Activated CD8-positive, alpha-beta memory T cell treated with anti-CD3 and anti-CD28 coated beads for 1 hour (primary cell): ENCODE measurements at places on chromosomes 16 and 17.

- DNase-seq, result no peak
These were observed at the start of gene NOD2 for GRCh38 chr16:50692999-50693781. Gene NOD2 (plus strand): TSS chr16:50693606. CDS start chr16:50699496, 5,890 bp downstream.

GRCh38 chr17:2028737-2029136 lies 1.2 kb upstream of the DPH1 start:
- DNase-seq, result no peak

GRCh38 chr17:67372751-67373150 lies 4.3 kb upstream of the PITPNC1 start:
- no peak for DNase-seq

GRCh38 chr17:12928736-12929135 lies 89.1 kb downstream of the ELAC2 start:
- DNase-seq, result no peak

DNA sequence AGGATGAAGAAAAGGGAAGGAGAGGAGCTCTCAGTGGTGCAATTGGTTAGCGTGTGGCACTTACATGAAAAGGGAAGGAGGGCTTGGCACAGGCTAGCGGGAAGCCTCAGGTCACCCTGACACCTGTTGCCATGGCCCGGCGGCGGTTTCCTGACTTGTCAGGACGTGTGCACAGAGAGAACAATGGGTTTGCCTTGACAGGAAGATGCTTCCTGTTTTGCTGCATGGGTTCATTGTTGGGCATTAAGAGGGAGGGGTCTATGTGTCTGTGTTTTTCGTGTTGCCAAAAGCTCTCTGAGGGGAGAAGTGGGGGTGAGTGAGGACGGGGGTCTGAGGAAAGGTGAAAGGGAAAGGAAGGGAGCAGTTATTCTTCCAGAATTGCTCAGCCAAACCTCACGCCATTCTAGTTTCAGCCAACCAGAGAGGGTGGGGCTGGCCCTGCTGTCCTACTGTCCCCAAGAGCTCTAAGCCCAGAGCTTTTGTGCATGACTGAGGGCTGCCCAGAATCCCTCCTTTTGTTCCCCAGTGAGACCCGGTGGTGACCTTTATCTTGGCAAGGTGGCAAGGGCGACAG lies 17.1 kb upstream of the CCR7 start:
- no peak for DNase-seq

DNA sequence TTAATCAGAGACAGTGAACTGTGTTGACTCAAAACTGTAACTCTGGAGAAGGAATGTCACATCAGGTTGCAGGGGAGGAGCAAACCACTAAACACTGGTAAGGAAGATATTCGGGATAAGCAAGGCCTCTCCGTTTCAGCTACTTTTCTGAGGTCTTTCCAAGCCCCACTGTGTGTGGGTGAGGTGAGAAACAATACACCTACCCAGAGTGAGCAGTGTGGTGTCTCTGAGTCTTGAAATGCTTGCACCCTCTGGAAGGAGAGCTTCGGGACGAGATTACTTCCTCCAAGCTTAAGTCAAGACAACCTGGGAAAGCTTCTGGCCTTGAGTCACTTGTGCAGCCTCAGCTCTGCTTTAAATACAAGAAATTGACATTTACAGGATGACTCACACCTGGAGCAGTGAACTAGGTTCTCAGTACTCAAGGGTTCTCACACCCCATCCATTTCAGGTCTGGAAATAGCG lies 2.5 kb upstream of the MAP3K14 start:
- DNase-seq, result no peak

GRCh38 chr17:76446449-76447231 lies 6.3 kb downstream of the UBE2O start:
- DNase-seq, result no peak

- DNase-seq, result no peak
These were observed 14.7 kb downstream of the CCR7 start for GRCh38 chr17:40550608-40551007.

- DNase-seq, result no peak
These were observed 5.0 kb downstream of the KCNH6 start for GRCh38 chr17:63528183-63528582.

DNA sequence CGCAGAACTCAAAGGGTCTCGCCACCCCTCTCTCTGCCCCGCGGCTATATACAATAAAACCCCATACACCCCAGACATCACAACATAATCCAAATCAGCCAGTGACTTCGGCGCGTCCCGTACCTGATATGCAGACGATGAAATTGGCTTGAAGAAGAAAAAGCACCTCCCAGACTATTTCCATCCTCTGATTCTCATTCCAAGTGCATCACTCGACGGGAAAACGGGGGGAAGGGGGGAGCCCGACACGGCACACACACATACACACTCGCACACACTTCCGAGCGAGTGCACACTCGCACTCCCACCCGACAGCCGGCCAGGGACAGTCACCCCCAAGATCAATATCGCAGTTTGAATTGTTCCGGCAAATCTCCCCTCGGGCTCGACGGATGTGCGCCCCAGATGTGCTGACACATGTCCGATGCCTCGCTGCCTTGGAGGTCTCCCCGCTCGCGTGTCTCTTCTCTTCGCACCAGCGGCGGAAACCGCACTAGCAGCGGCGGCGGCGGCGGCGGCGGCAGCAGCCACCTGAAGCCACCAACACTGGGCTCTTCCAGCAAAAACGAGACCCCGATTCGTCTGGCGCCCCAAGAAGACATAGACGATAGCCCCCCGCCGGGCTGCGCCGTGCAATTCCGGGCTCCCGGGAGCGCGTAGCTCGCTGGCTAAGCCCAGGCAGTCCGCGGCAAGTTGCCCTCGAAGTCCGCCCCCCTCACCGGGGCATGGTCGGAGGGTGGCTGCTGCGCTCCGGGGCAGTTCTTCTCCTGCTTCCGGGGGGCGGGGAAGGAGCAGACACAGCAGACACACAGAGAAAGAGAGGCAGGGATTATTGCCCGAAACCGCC lies 688 bp downstream of the CA10 start:
- DNase-seq, result no peak

DNA sequence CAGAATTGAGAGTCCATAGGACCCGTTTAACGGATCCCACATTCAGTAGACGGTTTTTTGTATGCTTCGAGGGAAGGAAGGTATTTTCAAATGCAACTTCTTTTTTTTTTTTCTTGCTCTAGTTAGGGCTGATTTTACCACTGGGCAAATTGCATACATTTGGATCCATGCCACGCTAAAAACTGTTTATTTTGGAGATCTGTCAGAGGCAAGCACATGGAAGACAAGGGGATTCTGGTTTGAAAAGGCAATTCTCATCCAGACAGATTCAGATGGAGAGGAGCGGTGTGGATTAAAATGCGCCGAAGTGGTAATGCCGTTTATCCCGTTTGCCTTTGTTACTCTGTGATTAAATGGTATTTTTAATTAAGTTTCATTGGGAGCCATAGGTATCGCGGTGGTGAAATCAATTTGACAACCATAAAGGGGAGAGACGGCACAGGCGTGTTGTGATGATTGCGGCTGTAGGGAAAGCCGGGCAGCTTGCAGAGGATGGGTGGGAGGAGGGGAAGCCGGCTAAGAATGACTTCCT lies 170.4 kb downstream of the IRX3 start:
- no peak for DNase-seq

DNA sequence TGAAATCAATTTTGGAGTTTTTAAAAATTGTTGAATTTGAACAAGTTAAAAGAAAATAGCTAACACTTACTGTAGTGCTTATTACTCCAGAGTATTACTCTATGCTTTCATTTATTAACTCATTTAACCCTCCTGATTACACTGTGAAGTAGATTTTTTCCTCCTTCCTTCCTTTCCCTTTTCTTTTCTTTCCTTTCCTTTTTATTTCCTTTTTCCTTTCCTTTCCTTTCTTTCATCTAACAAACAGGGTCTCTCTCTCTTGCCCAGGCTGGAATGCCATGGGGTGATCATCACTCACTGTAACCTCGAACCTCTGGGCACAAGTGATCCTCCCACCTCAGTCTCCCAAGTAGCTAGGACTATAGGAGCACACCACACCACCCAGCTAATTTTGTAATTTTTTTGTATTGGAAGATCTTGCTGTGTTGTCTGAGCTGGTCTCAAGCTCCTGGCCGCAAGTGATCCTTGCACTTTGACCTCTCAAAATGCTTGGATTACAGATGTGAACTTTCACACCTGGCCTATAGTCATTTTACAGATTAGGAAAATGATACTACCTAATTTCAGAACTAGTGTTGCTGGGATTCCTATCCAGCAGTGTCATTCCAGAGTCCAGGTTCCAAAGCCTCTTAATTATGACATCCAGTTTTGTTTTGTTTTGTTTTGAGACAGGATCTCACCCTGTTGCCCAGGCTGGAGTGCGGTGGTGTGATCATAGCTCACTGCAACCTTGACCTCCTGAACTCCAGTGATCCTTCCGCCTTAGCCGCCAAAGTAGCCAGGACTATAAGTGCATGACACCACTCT lies 59.9 kb downstream of the TAOK1 start:
- DNase-seq, result no peak

- no peak for DNase-seq
These were observed 290.4 kb upstream of the HSBP1 start for GRCh38 chr16:83517398-83517797.

- no peak for DNase-seq
These were observed 5.6 kb downstream of the TMEM238L start for GRCh38 chr17:10798332-10798749.

DNA sequence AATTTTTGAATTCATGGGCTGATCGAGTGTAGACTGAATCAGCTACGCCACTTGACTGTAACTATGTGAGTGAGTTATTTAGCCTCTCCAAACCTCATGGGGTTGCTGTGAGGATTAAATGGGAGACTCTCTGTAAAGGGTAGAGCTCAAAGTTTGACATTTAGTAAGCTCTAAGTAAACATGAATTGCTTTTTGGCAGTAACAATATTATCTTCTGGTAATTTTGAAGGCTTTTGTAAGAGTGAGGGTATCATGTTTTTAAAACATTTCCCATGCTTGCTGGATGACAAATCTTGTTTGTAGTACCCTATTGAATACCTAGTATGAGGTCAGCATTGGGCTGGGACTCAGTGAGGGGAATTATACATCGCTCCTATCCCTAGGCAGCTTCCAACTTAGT lies 35.3 kb downstream of the MRTFB start:
- no peak for DNase-seq

DNA sequence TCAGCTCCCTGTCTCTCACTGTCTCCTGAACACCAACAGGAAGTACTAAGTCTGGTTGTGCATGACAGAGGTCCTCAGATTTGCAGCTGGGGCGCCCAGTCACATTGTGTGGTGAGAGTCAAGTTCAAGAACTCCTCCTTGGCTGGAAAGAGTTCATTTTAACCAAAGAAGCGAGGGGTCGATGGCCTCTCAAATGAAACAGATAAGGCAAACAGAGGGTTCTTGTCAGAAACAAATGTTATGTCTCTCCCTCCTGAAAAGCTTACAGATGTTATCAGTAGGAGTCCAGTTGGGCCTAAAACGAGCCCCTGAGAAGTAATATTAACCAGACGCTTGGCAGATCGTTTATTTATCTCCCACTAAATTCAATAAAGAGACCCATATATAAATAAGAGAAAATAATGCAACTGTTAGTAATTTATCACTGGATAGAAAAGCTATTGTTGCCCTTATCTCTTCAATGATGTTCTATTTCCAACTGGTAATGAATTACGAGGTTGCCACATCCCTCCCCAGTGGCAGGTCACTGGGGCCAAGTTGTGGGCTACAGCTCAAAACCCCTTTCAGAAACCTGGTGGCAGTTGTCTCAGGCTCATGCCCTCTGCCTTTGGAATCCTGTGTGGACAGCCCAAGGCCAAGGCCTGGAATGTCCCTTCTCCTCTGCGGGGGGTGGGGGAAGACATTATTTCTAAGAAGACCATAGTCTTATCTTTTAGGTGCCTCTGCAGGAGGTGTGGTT lies 307.5 kb upstream of the DYNLRB2 start:
- DNase-seq, result no peak

GRCh38 chr16:82091241-82091640 lies 56.2 kb downstream of the HSD17B2 start:
- DNase-seq, result no peak

GRCh38 chr16:68091380-68092261 lies 6.5 kb downstream of the NFATC3 start:
- no peak for DNase-seq
